ENCODE measurements at places on chromosomes 2 and 18. TPM values are rescaled to one million over a fixed set of nuclear protein-coding genes. Genes with fewer than 3 reads are reported as not detected.

- no peak for DNase-seq
- no peak overlapping the region for H3K27ac ChIP-seq
- H3K4me3 ChIP-seq, result no peak overlapping the region
These were observed 344.1 kb downstream of the TDRD15 start for GRCh38 chr2:21467910-21468309.

- H3K36me3 ChIP-seq, result no peaks in the 10 kb centered on the region
- H3K4me1 ChIP-seq, result peaks cover 5% of the 10 kb centered on the region
- no peak for DNase-seq
- no peaks in the 10 kb centered on the region for H3K27me3 ChIP-seq
These were observed 37.5 kb downstream of the FMNL2 start for GRCh38 chr2:152372438-152372984.

GRCh38 chr18:35938158-35938557 lies 34.3 kb upstream of the RMP24 start:
- no peak overlapping the region for H3K4me3 ChIP-seq
- no peak for DNase-seq
- H3K27ac ChIP-seq, result no peak overlapping the region
- H3K4me1 ChIP-seq, result no peaks in the 10 kb centered on the region

GRCh38 chr2:20925265-20925889 lies 102.5 kb upstream of the LDAH start:
- no peak for DNase-seq
- H3K27ac ChIP-seq, result no peak overlapping the region
- no peaks in the 10 kb centered on the region for H3K4me1 ChIP-seq
- no peaks in the 10 kb centered on the region for H3K27me3 ChIP-seq

The CTAGE1 gene
- not detected for total RNA-seq

- H3K36me3 ChIP-seq, result no peaks in the 10 kb centered on the region
- no peak for DNase-seq
- no peaks in the 10 kb centered on the region for H3K27me3 ChIP-seq
- H3K4me3 ChIP-seq, result no peak overlapping the region
These were observed 132.4 kb downstream of the SLC4A3 start for GRCh38 chr2:219759801-219760200.
